ENCODE measurements at places on chromosomes 7 and 10. TPM values are rescaled to one million over a fixed set of nuclear protein-coding genes. Genes with fewer than 3 reads are reported as not detected.

DNA sequence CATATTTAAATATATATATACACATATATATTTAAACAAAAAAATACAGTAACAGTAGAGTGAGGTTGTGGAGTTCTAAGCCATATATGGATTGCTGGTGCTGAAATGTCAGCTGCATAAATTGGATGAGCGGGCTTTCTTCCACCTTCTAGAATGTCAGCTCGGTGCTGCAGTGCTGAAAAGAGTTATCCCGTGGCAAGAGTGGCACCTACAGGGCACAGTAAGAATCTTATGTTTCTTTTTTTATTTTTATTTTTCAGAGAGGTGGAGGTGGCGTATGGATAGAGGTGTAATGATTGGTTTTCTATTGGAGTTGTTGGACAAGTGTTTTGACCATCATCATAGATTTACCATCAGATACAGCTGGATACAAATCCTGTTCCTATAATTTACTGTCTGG, 86.2 kb upstream of the DYNC1I1 start:
- DNase-seq: no peak

The TMEM196 gene
- polyA plus RNA-seq: not detected

The LEP gene
- polyA plus RNA-seq: not detected

The UCMA gene
- polyA plus RNA-seq: not detected

DNA sequence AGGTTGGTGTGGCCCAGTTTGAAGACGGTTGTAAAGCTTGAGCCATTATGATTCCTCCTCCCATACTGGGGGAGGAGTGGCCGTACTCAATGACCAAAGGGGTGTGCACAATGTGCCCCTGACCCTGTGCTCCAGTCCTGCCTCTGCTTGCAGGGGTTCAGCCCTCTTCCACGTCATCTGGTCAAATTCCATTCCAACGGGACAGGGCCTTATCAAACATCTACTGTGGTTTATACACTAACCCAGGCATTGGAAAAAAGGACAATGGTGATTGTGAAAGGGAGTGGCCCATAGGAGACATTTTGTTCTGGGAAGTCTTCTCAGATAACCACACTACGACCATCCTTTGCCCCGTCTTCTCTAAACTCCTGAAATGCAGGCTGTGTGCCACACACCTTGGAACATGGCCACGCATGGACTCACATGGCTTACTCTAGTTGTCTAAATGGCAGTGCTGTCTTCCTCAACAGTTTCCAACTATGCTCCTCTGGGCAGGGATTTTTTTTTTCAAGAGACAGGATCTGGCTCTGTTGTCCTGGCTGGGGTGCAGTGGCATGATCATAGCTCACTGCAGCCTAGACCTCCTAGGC, 103.0 kb downstream of the JCAD start:
- no peak for DNase-seq

DNA sequence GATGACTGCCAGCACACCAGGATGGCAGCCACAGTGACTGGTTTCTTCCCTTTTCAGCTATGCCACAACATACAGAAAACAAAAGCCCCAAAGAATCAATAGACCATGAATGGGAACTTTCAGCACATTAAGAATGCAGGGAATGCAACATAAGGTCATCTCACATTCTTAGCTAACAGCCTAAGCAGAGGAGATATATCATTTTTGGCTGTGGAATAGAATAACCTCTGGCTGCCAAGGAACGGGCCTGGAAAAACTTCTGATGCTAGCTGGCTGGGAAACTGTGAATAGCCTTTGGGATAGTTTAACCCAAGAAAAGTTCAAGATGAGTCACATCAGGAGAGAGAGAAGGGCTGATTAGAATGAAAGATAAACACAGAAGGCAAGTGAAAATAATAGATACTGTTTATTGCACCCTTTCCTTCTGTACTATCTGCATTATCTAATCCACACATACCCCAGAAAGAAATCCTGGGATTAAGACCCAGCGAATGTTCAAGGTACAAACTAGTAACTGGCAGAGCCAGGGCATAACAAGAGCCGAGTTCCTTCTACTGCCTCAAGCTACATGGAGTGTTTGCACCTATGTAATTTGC, 169.2 kb downstream of the SEMA3A start:
- DNase-seq: no peak

GRCh38 chr7:150322833-150323681, at the start of the genes ACTR3C and LRRC61:
Gene ACTR3C (minus strand): TSS chr7:150323545. CDS start chr7:150295296, 28,249 bp downstream.
Gene LRRC61 (plus strand): TSS chr7:150323355. CDS start chr7:150336862, 13,507 bp downstream.
- DNase-seq: peak; percentile 54

GRCh38 chr10:124722798-124723783, 21.1 kb downstream of the FAM53B start:
- DNase-seq: peak; percentile 46

The CARD11 gene
- 4.9 TPM for polyA plus RNA-seq

GRCh38 chr7:19102884-19103283, 14.6 kb downstream of the TWIST1 start:
- DNase-seq: no peak

The EGR2 gene
- polyA plus RNA-seq: not detected

The KCNH2 gene
- 1.8 TPM for polyA plus RNA-seq

Measured in CD4-positive, alpha-beta memory T cell (primary cell).